ENCODE measurements at places on chromosomes 3 and 15. TPM values are rescaled to one million over a fixed set of nuclear protein-coding genes. Genes with fewer than 3 reads are reported as not detected.
A peak's percentile ranks its signal among the peaks of the same experiment; 100 is the strongest.

- DNase-seq = no peak
These were observed 618.5 kb upstream of the BCHE start for GRCh38 chr3:166455744-166456143.

- DNase-seq = no peak
These were observed 44.4 kb upstream of the PSMD6 start for GRCh38 chr3:64067506-64068346.

The SNTN gene
- not detected for total RNA-seq

GRCh38 chr3:186985661-186986364, 55.5 kb downstream of the ST6GAL1 start:
- no peak for DNase-seq

GRCh38 chr3:24367216-24367615, 127.4 kb downstream of the THRB start:
- no peak for DNase-seq

GRCh38 chr3:71219744-71220638, 363.5 kb downstream of the FOXP1 start:
- DNase-seq = no peak

The CFAP100 gene
- not detected for total RNA-seq

The FXR1 gene
- 208 TPM for total RNA-seq

GRCh38 chr3:64019271-64019670, 4.0 kb downstream of the PSMD6 start:
- DNase-seq = no peak

GRCh38 chr3:52053307-52054304, 2.8 kb downstream of the DUSP7 start:
- DNase-seq = no peak

DNA sequence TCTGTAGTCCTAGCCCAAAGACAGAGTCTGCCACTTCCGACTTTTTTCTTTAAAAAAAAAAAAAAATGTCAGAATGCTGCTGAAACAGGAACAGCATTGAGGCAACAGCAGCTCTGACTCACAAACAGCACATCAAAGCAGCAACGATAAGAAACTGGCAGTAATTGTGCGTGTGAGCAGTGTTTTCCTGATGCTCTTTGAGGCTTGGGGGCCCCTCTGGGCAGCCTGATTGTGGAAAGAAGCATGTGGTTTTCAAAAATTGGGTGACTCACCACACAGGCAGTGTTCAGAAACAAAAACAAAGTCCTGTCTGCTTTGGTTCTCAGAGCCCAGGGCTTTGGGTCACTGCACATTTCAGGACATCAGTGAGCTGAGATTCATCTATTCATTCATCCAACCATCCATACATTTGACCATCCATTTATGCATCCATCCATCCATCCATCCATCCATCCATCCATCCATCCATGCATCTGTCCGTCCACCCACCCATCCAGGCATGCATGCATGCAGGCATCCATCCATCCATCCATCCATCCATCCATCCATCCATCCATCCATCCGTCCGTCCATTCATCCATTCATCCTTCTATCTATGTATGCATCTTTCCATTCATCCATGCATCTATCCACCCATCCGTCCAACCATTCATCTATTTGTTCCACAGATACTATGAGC, 308.4 kb downstream of the RPLP1 start:
- no peak for DNase-seq

- no peak for DNase-seq
These were observed 903.2 kb downstream of the MCTP2 start for GRCh38 chr15:95134431-95135110.

- peak; percentile 77 for DNase-seq
These were observed 770 bp upstream of the MEGF11 start for GRCh38 chr15:66254089-66254950.

DNA sequence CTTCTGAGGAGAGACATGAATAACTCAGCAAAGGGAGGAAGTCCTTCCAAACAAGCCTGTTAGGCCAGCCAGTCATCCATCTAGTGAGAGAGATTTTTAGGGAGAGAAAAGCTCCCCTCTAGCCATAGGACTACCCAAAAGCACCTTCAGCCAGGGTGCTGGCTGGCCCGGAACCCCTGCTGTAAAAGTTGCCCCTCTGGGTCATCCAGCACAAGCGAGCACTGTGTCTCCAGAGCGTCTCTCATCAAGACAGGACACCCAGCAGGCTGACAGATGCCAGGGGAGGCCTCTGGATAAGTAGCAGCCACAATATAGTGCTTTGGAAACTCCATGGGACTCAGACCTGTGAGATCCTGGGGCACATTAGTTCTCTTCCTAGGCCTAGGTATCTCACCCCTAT, 24.5 kb downstream of the ANXA2 start:
- DNase-seq = no peak

The ADAMTS7 gene
- total RNA-seq = 52.7 TPM

DNA sequence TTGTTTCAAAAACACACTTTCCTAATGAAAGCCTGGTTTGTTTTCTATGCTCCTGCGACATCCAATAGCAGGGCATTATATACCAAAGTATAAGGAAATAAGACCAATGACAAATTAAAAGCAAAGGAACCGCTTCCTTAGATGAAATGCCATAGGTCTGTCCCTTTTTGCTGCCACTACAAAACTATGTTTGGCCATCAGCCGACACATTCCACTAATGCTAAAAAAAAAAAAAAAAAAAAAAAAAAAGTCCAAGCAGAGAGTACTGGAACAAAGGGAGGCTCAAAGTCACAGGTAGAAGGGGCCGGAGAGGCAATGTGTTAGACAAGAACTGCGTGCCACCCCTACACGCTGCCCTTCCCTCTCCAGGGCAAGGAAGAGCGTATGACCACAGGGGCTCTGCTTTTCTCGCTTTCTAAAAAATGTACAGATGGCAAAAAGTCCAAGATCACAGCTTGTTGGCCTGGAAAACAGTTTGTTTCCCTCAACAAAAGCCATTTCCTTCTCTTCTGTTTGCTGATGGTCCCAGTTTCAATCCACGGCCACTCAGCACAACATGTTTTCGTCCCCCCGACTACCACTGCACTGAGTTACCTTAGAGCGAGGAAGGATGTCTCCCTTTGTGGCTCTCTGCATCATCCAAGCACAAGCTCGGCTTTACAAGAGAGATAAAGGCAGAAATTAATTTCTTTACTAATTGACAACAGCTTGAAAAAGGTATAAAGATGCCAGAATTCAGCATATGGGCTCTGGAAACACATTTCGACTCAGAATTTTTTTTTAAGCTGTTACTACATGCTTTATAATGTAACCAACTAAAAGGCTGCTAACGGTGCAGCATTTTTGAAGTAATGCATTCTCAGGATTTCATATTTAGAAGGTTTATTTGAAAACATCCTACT, 70.8 kb downstream of the ABTB1 start:
- DNase-seq = no peak

DNA sequence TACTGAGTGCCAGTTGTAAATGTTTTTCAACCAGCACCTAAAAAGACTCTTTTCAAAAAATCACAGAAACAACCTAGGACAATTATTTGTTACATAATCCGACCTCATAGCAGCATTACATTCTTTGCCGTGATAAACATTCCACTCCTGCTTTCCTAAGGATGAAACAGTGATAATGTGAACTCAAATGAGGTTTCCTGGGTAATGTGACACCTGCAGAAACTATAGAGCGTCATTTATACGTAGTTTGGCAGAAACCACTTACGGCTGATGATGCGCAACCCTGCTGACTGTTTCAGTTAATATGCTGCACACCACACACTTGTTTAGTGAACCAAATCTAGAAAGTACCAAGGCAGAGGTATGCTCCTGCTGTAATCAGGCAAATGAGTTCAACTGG, 55.8 kb downstream of the SEMA6D start:
- no peak for DNase-seq

- no peak for DNase-seq
These were observed 174.5 kb downstream of the NR2F2 start for GRCh38 chr15:96505014-96505413.

- DNase-seq = no peak
These were observed 15.0 kb downstream of the TASOR start for GRCh38 chr3:56667973-56668579.

- DNase-seq = no peak
These were observed 13.7 kb upstream of the ANP32A start for GRCh38 chr15:68834346-68834745.

The SLC9A9 gene
- total RNA-seq = 1.6 TPM

The CIB2 gene
- 62.6 TPM for total RNA-seq

The BCHE gene
- total RNA-seq = 0.73 TPM

The GPR27 gene
- 11.8 TPM for total RNA-seq

The CCNB2 gene
- total RNA-seq = 120 TPM

DNA sequence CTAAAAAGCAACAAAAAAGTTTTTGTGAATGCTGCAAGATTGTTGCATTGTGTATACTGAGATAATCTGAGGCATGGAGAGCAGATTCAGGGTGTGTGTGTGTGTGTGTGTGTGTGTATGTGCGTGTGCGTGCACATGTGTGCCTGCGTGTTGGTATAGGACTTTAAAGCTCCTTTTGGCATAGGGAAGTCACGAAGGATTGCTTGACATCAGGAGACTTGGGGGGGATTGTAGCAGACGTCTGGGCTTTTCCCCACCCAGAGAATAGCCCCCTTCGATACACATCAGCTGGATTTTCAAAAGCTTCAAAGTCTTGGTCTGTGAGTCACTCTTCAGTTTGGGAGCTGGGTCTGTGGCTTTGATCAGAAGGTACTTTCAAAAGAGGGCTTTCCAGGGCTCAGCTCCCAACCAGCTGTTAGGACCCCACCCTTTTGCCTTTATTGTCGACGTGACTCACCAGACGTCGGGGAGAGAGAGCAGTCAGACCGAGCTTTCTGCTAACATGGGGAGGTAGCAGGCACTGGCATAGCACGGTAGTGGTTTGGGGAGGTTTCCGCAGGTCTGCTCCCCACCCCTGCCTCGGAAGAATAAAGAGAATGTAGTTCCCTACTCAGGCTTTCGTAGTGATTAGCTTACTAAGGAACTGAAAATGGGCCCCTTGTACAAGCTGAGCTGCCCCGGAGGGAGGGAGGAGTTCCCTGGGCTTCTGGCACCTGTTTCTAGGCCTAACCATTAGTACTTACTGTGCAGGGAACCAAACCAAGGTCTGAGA, 4.7 kb downstream of the BHLHE40 start:
- no peak for DNase-seq

The CPLX3 gene
- 0.66 TPM for total RNA-seq

DNA sequence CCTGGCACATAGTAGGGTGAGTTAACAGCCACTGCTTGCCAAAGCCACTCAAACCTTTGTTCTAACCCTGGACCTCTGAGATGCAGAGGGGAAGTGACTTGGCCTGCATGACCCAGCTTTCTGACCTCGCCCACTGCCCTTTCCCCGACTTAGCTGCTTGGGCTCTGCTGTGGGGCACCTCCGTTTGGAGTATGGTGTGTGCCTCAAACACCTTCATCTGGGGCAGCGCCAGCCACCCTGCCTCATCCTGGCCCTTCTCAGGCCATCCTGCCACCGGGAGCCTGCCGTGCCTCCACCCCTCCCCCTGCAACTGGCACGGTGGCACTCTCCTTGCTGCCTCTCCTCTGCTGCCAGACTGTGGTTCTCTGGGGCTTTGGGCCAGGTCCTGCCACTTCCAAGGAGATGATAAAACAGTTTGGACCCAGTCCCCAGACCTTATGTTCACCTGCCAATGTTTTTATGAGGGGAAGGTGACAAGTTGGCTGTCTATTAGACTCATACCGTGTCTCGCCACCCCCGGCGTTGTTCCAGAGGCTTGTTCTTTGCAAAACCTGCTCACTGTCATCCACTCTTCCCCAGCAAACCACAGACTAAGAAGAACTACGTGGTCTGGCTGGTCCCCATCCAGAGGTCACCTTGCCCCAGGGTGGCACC, 32.2 kb downstream of the SLC6A6 start:
- no peak for DNase-seq

The IREB2 gene
- total RNA-seq = 78.2 TPM

DNA sequence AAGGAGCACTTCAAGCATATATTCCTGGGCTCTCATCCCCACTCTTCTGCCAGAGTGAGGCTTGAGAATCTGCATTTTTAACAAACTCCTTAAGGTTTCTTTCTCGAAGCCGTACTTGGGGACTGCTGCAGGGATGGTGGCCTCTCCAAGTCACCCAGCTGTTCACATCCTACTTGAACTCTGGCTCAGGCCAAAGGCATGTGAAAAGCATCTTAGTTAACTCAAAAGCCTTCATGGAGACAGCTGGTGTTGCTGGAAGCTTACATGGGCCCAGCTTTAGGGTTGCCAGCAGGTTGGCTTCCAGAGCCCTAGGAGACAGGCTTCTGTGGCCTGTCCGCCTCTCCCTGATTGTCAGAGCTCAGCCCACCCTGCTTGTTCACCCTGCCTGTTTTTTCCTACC, 139.2 kb downstream of the THSD4 start:
- no peak for DNase-seq

The CPNE9 gene
- 7.8 TPM for total RNA-seq

DNA sequence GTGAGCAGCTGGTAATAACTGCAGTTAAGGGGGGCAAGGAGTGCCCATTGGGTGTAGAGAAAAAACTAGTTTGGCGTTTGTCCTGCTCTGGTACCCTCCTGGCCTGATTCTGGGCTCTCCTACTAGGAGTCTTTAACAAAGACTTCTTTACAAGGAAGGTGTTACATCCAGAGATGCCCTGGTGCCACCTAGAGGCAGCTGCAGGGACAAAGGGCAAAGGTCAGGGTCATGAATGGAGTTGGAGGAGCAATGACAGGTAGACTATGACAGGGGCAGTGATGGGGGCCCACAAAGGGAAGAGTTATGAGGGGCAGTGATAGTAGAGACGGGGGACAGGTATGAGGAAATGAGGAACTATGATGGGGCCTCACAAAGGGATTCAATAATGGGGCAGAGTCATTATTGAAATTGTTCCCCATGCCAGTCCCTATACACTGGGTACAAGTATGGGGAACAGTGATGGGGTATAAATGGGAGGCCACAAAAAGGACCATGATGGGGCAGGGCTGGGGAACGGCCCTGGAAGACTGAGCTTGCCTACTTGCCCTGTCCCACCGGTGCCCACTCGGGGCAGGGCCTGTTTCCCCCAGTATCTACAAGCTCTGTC, 7.9 kb downstream of the CCDC71 start:
- DNase-seq = peak; percentile 87

GRCh38 chr3:52816199-52816598, 14.3 kb downstream of the ITIH4 start:
- DNase-seq = no peak

- no peak for DNase-seq
These were observed 3.9 kb downstream of the RPL35A start for GRCh38 chr3:197953881-197954280.

GRCh38 chr3:153169793-153170383, 7.9 kb downstream of the RAP2B start:
- no peak for DNase-seq

GRCh38 chr15:79296583-79296982, 14.1 kb downstream of the ANKRD34C start:
- DNase-seq = peak; percentile 34

- no peak for DNase-seq
These were observed 6.5 kb downstream of the ADAM10 start for GRCh38 chr15:58742819-58743502.
